ENCODE measurements at places on chromosomes 12 and 14.

- no peak for DNase-seq
These were observed 65.4 kb upstream of the RFLNA start for GRCh38 chr12:124229520-124229919.

- no peak for DNase-seq
These were observed 8.7 kb upstream of the SELPLG start for GRCh38 chr12:108642269-108642870.

DNA sequence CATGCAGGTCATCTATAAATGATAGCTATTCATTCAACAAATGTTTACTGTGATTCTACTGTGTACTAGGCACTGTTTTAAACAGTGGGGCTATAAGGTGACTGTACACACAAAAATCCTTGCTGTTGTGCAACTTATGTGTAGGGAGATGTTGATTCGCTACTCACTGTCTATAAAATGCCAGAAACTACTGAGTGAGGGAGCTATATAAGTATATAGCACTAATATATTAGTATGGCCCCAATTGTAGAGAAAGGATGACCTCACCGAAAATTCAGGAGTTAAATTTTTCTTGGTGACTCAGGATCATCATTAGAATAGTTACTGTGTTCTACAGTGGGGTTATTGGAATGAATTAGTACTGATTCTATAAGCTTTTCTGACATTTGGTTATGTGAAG, 117.4 kb downstream of the TGFB3 start:
- no peak for DNase-seq

DNA sequence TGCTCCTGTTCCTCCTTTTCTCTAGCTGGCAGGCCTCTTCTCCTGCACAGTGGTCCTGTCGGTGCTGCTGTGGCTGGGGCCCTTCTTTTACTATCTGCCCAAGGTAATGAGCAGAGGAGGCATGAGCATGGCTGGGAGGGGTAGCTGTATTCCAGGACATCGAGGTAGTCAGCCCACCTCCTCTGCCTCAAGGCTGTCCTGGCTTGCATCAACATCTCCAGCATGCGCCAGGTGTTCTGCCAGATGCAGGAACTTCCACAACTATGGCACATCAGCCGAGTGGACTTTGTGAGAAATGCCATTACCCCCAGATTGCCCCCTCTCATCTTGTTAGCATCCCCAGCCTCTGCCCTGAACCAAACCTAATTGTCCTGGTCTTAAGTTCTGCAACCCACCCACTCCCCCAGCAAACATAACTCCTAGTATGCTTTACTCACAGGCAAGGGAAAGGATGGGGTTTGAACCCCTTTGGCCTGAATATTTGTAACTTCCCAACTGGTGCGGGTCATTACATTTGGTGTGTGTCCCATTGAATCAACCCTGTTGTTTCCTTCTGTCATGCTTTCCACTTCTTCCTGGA, 9.1 kb downstream of the B4GALNT1 start:
- DNase-seq = no peak

- no peak for DNase-seq
These were observed 20.3 kb downstream of the PPM1H start for GRCh38 chr12:62914443-62915203.

- DNase-seq = no peak
These were observed 88.6 kb downstream of the EPS8 start for GRCh38 chr12:15700595-15700994.

DNA sequence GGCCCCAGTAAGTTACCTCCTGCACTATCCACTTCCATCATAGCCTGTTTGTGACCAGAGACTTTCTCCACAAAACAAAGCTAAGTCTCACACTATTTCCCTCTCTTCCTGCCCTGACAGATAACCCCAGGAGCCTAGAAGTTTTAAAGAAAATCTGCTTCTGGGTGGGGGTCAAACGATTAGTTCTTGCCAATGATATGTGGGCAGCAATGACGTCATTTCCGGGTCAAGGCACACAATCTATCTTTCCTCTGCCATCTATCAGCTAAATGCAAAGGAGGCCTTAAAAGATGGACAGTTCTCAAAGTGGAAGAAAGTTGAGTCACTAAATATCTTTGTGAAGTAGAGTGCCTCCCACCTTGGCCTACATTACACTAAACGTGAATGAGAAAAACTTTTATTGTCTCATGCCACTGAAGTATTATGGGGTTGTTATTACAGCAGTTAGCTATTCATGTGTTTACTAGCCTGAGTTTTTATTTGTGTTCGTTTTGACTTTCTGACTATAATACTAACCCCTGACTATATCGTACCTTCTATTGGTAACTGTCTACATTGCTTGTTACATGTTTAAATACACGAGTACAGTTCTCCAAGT, 86.2 kb downstream of the DENND5B start:
- DNase-seq = no peak

GRCh38 chr12:11967376-11968047, 103.2 kb upstream of the BCL2L14 start:
- no peak for DNase-seq
